ENCODE measurements at places on chromosomes 2 and 18. TPM values are rescaled to one million over a fixed set of nuclear protein-coding genes. Genes with fewer than 3 reads are reported as not detected.

CCL20 gene
- total RNA-seq: 0.27 TPM

ERICH2 gene
- 0.35 TPM for total RNA-seq

DNAH6 gene
- total RNA-seq: 0.18 TPM

POTEJ gene
- total RNA-seq: 0.04 TPM

MEP1B gene
- 0.18 TPM for total RNA-seq

NTSR2 gene
- total RNA-seq: not detected

PJVK gene
- total RNA-seq: 3.8 TPM

IGFBP2 gene
- total RNA-seq: 172 TPM

ARMC9 gene
- total RNA-seq: 6.6 TPM

HOXD11 gene
- total RNA-seq: 0.04 TPM

GEN1 gene
- total RNA-seq: 10.3 TPM

POTEI gene
- total RNA-seq: not detected

TNFAIP6 gene
- 15.4 TPM for total RNA-seq

CD226 gene
- 0.53 TPM for total RNA-seq

DSG2 gene
- 2.3 TPM for total RNA-seq

GRCh38 chr2:177391822-177392372, 676 bp upstream of the AGPS start:
- peak overlapping the region; percentile 88 for H3K4me3 ChIP-seq
- no peaks in the 10 kb centered on the region for H3K27me3 ChIP-seq
- H3K4me1 ChIP-seq: peaks cover 5% of the 10 kb centered on the region
- H3K27ac ChIP-seq: no peak overlapping the region

DNA sequence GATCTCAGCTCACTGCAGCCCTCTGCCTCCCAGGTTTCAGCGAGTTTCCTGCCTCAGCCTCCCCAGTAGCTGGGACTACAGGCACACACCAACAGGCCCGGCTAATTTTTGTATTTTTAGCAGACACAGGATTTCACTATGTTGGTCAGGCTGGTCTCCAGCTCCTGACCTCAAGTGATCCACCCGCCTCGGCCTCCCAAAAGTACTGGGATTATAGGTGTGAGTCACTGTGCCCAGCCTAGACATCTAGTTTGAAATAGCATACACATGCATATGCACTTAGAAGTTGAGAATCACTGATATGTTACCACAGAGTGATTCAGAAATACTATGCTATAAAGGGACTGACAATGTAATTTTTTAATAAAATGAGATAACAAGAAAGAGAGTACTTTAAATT, 69.8 kb upstream of the CDKL4 start:
- no peak overlapping the region for H3K4me3 ChIP-seq
- H3K27ac ChIP-seq: no peak overlapping the region
- no peak for DNase-seq
- H3K4me1 ChIP-seq: no peaks in the 10 kb centered on the region

GRCh38 chr2:96921561-96922319, 51.9 kb upstream of the SEMA4C start:
- H3K4me1 ChIP-seq: peaks cover under 1% of the 10 kb centered on the region
- no peaks in the 10 kb centered on the region for H3K36me3 ChIP-seq
- no peak overlapping the region for H3K27ac ChIP-seq
- no peak for DNase-seq

DNA sequence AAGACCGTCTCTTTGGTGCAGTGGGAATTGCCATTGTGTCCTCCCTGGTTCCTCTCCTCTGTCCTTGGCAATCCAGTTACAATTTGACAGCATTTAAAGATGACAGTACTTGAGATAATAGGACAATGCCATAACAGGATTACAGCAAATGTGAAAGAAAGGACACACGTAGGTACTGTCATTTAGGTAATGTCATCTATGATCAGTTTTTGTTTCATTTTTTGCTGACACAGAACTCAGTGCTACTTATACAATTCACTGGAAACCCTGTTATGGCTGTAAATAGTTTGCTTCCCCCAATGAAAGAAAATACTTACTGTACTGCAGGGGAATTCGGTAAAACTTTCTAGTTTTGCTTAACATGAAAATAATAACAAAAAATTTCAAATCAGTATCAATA, 65.2 kb downstream of the BCL11A start:
- no peak overlapping the region for H3K4me3 ChIP-seq
- H3K27ac ChIP-seq: no peak overlapping the region
- H3K36me3 ChIP-seq: no peaks in the 10 kb centered on the region
- DNase-seq: no peak

GRCh38 chr2:9945596-9945995, 5.9 kb upstream of the GRHL1 start:
- no peak for DNase-seq
- H3K27ac ChIP-seq: no peak overlapping the region
- H3K27me3 ChIP-seq: peaks cover 34% of the 10 kb centered on the region
- H3K4me3 ChIP-seq: no peak overlapping the region
- H3K4me1 ChIP-seq: no peaks in the 10 kb centered on the region

DNA sequence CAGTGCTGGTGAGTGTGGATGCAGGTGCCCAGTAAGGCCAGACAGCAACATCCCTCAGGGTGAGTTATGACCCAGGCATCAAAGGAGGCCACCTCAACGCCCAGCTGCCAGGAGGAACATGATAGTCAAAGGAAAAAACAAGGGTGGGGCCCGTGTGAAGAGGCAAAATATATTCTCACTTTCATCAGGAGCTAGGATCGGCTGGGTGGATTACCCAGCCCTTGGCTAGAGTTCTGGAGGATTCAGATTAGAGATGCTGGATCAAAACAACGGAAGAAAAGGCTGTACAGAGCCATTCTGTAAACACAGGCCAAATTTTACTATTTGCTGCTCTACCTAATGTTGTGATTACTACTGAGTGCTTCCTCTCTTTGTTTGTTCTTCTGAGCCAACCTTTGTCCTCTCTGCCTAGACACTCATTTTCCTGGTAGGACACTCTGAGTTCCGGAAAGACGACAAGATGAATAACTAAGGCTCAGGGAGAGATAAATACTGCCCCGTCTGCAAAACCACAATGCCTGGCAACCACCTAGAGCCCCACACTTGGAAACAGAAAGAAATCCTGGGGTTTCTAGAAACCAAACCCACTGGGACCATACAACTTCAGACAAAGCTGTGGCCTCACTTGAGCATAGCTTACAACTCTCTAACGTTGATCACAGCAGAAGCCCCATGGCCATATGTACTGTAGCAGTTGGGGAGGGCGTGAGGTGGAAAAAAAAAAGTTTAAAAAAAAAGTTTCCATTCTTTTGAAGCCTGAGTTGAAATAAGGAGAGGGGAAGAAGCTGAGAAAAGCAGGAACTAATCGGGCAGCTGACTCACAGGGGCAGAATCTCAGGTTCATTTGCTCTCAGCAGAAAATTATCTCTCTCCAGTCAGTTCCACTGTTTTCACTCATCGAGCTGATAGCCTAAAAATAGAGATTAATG, 17.8 kb upstream of the PMAIP1 start:
- H3K36me3 ChIP-seq: no peaks in the 10 kb centered on the region
- peak; percentile 68 for DNase-seq
- peaks cover 7% of the 10 kb centered on the region for H3K4me1 ChIP-seq
- H3K27me3 ChIP-seq: no peaks in the 10 kb centered on the region

- no peak overlapping the region for H3K4me3 ChIP-seq
- peak overlapping the region; percentile 36 for H3K27ac ChIP-seq
- DNase-seq: peak; percentile 76
- no peaks in the 10 kb centered on the region for H3K36me3 ChIP-seq
Observed at GRCh38 chr2:174004905-174005605, 39.9 kb upstream of the SP3 start.

- H3K27ac ChIP-seq: no peak overlapping the region
- no peak overlapping the region for H3K4me3 ChIP-seq
- H3K36me3 ChIP-seq: peaks cover 23% of the 10 kb centered on the region
- DNase-seq: peak; percentile 85
- no peaks in the 10 kb centered on the region for H3K27me3 ChIP-seq
- peaks cover 13% of the 10 kb centered on the region for H3K4me1 ChIP-seq
Observed at GRCh38 chr2:72129681-72130340, 17.9 kb downstream of the CYP26B1 start.

DNA sequence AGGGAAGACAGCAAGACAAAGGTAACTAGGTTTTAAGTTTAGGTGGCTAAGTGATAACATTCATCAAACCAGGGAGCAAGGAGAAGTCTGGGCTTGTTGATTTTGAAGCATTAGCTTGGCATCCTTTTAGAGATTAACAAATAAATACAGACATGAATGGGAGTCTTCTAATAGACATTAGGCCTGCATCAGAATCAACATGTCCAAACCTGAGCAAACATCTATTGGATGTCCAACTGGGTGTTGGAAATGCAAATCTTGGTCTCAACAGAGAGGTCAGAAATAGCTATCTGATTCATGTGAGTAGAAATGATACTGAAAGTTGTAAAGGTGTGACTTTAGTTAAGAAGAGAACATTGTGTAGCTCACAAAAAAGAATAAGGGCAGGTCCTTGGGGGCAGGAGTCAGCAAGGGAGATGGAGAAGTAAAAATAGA, 85.5 kb upstream of the RND3 start:
- no peak for DNase-seq
- no peak overlapping the region for H3K27ac ChIP-seq
- no peak overlapping the region for H3K4me3 ChIP-seq
- no peaks in the 10 kb centered on the region for H3K36me3 ChIP-seq

GRCh38 chr2:186848873-186849578, at the start of gene ZSWIM2:
Gene ZSWIM2 (minus strand): TSS chr2:186849170. CDS start chr2:186849130, 40 bp downstream.
- no peaks in the 10 kb centered on the region for H3K36me3 ChIP-seq
- H3K4me3 ChIP-seq: peak within 1 kb of the TSS; percentile 49
- no peaks in the 10 kb centered on the region for H3K27me3 ChIP-seq
- DNase-seq: peak; percentile 79
- H3K4me1 ChIP-seq: peaks cover 5% of the 10 kb centered on the region

DNA sequence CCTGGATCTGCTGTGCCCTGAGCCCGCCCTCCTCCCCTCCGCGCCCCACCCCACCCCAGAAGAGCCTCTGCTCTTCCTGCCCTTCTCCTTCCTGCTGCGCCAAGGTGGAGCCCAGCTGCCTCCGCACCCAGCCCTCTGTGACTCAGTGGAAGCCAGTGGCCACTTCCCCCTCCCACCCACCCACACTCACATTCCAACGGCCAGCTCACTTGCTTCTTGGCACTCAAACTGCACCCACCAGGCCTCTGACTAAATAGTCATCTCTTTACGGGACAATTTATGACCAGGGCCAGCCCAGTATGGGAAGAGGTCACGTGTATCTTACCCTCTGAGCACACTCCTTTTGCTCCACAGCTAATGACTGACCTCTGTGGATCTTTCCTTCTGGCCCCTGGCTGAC, 150.4 kb upstream of the SLC1A4 start:
- H3K36me3 ChIP-seq: no peaks in the 10 kb centered on the region
- no peaks in the 10 kb centered on the region for H3K27me3 ChIP-seq
- no peak overlapping the region for H3K27ac ChIP-seq
- H3K4me3 ChIP-seq: no peak overlapping the region
- peaks cover 2% of the 10 kb centered on the region for H3K4me1 ChIP-seq

GRCh38 chr2:239790721-239791120, 234.4 kb downstream of the NDUFA10 start:
- no peak for DNase-seq
- peaks cover 13% of the 10 kb centered on the region for H3K4me1 ChIP-seq
- no peak overlapping the region for H3K27ac ChIP-seq
- no peak overlapping the region for H3K4me3 ChIP-seq
